ENCODE measurements at places on chromosomes 2 and 18.

- DNase-seq: no peak
Observed at GRCh38 chr2:113024764-113025163, 19.5 kb downstream of the IL36A start.

- DNase-seq: no peak
Observed at GRCh38 chr18:76432274-76432755, 62.7 kb downstream of the ZNF516 start.

DNA sequence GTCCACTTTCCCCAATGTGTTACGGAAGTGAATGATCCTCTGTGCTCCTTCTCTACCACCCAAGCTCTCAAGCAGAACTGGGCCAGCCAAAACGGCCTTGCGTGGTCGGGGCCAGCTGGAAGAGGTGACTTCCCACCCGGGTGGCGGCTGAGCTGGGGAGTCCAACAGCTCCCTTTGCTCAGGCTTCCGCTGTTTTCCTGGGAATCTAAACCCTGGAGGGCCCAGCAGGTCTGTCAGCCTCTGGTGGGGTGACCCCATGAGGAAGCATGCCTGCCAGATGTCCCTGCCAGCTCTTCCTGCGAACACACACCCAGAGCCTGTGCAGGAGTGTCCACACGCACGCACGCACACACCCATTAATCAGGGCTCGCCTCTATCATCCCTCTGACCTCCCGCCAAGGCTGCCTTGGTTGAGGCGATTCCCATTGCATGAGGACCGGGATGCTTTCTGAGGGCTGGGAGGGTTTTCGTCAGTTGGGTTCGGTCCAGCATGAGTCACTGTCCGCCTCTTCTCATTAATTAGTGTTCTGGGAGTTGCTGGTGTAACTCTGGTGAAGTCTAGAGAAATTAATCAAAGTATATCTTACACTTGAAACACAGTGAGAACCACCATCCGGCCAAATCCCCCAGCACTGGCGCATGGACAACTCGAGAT is 90.6 kb downstream of the TWIST2 start:
- peak; percentile 30 for DNase-seq

GRCh38 chr2:67896076-67896475 is 166.7 kb downstream of the C1D start:
- DNase-seq: no peak

- DNase-seq: no peak
Observed at GRCh38 chr18:63619661-63620060, 24.4 kb downstream of the SERPINB4 start.

GRCh38 chr2:26744953-26745352 is 19.1 kb upstream of the SLC35F6 start:
- no peak for DNase-seq

DNA sequence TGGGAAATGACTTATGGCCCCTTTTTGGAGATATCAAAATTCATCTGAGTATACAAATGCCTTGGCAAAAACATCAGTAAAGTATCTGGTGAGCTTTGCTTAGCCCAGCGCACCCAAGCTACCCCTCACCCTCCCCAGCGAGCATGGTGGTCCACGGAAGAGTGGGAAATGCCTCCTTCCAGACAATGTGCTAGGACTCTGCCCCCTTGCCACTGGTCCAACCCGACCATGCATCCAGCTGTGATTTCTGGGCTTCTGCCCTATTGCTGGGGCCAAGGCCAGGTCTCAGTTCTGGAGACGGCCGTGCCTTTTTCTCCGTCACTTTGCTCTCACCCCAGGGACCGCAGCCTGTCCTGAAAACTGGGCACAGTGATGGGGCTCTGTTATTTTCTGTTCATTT is 31.8 kb upstream of the CCL20 start:
- DNase-seq: no peak

- no peak for DNase-seq
Observed at GRCh38 chr2:217743966-217744761, 258.6 kb downstream of the TNS1 start.

DNA sequence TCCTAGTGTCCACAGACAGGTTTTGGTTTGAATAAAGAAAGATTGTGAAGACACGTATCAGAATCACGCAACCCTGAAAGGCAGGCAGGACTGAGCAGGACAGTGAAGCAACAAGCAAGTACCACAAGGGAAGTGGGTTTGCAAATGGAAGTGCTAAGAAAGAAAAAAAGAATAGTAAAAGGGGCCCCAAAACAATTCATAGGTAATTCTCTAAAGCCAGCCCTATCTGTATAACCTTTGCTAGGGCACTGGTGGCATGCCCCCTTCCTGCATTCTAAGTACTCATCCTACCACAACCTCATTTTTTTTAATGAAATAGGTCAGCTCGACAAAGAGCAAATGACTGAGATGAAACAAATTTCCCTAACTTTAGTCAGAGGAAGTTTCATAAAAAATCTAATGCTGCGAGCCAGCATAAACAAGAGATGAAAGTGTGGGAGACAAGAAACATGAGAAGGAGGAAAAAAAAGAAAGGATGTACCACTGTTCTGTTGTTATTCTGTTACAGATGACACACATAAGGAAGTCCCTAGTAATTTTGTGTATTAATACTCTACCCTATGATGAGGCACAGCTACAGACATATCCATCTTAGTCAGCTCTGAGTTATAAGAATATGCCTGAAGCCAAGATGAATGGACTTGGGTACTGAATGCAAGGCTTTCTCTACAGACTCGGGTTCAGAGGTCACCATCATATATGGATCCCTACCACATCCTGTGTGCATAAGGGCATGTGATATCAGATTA is 32.2 kb downstream of the IKZF2 start:
- peak; percentile 5 for DNase-seq

DNA sequence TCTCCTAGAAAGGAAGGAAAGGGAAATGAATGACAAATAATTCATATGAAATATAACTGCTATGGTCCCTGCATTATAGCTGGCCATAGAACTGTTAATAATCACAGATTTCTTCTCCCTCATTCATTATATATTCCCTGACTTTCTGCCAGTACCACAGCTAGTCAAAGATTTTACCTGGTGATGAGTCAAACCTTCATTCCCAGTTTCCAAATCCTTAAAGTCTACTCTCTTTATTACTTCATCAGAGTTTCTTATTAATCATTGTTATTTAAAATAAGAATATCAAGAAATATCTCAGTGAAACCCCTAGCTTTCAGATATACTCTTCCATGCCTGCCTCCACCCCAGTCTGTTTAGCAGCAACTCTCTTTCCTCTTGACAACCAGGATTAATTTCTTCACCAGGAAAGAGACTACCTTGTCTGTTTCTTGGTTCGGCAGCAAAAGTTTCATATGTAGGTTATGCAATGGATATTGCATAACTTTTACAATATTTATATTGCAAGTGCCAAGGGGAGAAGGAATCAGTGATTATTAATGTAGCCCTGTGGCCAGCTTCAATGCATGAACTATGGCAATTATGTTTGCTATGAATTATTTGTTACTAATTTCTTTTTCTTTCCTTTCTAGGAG is 533.8 kb downstream of the FBXO15 start:
- no peak for DNase-seq

DNA sequence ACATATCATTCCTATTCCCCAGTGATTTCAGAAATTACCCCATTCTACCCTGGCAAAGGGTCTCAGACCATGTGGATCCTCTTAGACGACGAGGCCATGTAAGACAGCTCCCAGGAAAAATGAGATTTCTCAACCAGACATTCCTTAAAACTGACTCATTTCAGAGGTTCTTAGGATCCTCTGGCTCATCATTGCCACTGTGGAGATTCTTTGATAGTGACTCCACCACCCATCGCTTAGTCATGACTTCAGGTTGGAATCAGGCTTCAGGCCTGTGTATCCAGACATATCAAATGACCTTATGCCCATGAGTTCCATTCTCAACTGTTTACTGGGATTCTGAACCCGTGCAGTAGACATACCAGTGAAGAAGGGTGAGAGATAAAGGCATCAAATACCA is 245.6 kb upstream of the TCF4 start:
- DNase-seq: peak; percentile 86

DNA sequence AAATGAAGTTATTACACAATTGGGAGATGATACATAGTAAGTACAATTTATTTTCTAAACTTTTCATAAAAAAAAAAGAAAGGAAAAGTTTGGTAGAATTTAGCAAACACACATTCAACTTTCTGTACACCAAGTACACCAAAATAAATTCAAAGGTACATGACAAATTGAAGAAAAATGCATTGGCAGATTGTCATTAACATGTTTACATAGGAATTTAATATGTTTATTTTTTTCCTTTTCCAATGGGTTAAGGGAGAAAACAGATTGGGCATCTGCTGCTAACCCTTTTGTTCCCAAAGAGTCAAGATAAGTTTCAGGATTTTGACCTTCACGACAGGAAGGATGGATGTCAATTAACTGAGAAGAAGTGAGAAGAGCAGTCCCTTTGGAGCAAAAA is 620.4 kb downstream of the XIRP2 start:
- no peak for DNase-seq

DNA sequence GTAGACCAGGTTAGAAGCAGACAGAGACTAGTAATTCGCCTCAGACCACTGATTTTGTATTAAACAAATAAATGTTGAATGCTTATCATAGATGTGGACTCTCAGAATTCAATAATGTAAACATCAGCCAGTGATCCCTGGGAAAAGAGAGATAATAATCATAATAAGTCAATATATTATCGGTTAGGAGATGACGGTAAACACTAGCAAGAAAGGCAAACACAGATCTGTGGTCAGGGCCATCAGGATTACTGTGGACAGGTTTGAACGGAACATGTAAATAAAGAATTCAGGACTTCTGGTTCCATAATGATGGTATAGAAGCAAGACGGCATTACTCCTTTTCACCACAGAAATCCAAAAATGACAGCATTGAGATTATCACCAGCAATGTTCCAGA is 861.6 kb downstream of the CBLN2 start:
- DNase-seq: no peak

DNA sequence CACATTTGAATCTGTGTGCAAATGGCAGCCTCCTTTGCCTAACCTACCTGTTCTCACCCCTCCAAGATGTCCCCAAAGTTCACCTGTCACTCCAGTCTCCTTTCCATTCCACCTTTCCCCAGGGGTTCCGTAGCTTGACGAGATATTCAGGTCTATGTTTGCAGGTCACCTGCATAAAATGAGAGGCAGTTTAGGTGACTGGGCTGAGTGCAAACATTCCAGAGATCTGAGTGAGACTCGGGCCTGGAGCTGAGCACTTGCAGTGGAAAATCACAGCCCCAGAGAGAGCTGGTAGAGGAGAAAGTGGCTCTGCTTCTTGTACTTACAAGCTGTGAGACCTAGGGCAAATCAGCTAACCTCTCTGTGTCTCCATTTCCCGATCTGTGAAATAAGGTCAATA is 20.1 kb downstream of the CAPN14 start:
- DNase-seq: no peak

GRCh38 chr2:159506764-159507440 is 109.4 kb downstream of the BAZ2B start:
- DNase-seq: no peak

- no peak for DNase-seq
Observed at GRCh38 chr2:152511981-152512380, 177.0 kb downstream of the FMNL2 start.

DNA sequence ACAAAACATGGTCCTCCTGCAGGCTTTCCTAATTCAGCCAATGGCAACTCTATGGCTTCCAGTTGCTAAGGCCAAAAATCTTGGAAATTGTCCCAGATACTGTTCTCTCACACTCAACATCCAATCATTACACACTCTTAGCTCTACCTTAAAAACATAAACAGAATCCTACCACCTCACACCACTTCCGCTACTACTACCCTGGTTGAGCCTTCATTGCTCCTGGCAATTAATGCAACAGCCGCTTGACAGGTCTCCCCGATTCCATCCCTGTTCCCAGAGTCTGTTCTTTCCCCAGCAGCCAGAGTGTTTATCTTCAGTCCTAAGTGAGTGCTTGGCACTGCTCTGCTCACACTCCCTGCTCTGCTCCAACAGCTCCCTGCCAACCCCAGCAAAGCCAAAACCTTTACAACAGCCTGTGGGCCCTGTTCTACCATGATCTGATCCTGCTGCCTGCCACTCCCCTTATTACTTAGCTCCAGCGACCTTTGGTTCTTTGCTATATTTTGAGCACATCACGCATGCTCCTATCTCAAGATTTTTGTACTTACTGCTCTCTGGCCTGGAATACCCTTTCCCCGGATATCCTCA is 67.5 kb upstream of the AMMECR1L start:
- peak; percentile 16 for DNase-seq

- no peak for DNase-seq
Observed at GRCh38 chr2:181846399-181847197, 44.9 kb upstream of the ITPRID2 start.

DNA sequence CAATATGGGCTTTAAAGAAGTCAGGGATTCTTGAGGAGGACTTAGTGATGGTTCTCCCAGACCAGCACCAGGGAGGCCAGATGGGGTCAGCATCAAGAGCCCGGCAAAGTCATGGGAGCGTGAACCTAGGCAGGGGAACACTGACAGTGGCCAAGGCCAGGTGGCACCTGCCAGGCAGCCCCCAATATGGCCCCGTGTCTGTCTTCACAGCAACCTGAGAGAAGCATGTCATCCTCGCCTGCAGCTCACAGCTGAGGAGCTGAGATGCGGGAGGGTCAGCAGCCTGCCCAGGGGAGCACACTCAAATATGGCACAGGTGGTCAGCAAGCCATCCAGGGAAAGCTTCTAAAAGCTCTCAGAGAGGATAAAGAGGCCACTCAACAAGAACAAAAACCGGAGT is 105.7 kb upstream of the GPC1 start:
- DNase-seq: no peak

- DNase-seq: no peak
Observed at GRCh38 chr18:43735570-43735969, 458.3 kb upstream of the SYT4 start.

DNA sequence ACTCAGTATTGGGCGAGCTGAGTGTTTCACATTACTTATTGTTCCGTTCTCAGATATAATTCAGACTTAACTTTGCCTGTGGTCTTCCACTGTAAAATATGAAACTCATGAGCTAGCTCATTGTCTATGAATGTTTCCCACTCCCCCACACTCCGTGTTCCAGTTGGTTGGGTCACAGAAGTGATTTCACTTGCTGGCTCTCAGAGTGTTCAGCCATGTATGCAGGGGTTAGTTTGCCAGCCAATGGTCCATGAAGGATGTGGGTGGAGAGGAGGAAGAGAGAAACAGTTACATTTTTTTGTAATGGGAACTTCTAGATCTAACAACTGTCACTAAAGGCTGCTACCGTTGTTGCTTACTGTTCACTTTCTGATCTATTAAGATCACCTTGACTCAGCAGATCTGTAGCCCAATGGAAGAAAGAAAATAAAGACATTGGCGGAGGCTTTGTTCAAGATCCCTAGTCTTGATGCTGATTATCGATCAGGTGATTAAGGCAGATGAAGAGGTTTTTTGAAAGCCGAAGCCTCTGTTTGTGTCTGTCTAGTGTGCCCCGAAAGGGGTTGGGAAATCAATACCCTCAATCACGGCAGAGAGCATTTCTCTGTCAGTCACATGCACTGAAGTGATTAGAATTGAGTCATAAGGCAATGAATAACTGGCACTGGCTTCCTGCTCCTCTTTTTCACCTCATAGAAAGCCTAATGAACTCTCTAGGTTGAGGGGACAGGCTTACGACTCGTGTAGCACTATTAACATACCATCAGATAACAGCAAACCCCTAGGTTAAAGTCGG is 279.7 kb upstream of the FIGN start:
- DNase-seq: no peak

All from SJSA1 (cell line).